ENCODE measurements at places on chromosomes 6 and 20.

DNA sequence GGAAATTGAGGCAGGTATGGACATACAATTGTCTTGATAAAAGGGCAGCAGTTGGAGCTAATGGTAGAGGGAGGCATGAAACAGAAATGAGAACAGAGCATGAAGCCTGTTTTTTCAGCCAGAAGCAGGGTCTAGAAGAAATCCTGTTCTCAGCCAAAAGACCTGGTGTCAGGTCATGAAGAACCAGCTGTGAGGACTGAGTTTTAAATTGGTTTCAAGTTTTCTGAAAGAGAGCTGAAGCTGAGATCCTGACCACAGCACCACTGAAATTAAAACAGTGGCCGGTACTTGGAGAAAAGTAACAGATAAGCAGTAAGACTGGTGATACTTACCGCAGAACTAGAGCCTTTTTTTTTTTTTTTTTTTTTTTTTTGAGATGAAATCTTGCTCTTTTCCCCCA lies 283.8 kb upstream of the BMP2 start:
- no peak for DNase-seq

DNA sequence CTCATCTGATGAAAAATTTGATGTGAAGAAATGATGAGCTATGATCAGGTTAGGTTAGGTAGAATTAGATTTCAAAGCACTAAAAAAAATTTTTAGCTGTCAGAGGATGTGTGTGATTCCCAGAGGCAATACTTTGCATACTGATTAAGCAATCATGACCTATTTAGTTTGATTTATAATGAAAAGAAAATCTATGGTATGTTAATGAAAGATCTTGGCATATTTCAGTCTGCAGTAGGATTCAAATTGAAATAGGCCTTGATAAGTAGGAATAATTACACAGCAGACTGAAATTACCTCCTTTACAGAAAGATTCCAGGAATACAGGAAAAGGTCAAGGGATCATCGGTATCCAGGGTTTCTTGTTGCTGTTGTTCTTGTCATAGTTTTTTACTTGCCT lies 69.3 kb downstream of the HDDC2 start:
- DNase-seq = no peak

GRCh38 chr6:11460001-11460668 lies 77.4 kb upstream of the TMEM170B start:
- no peak for DNase-seq

DNA sequence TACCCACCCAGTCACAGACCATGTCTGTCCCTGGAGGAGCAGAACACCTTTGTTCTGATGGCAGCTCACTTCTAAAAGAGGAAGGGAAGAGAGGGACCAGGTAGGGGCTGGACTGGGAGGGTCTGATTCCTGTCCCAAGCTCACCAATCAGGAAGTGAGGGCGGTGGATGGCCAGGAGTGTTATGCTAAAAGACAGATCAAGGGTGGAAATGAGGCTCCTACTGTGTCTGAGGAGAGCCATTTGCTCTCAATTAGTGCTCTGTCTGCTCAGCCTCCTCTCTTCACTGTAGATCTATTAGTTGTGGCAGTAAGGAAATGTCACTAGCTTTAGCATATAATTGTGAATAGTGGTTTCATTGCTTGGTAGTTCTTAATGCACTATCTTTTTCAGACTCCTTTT lies 72.5 kb downstream of the ARMC2 start:
- DNase-seq = no peak

DNA sequence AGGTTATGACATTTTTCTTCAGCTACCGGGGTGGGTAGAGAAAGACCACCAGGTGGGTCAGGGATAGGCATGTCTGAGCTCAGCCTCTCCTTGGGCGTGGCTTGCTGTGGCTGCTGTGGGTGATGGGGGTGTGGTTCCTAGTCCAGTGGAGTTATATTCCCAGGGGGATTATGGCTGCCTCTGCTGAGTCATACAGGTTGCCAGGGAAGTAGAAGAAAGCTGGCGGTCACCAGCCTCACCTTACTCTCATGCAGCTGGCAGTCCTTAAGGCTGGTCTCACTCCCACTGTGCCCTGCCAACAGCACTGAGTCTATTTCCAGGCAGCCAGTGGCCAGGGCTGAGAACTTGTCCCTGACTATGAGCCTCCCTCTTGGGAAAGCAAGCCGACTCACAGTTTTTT lies 130.0 kb downstream of the SCP2D1 start:
- DNase-seq = no peak

DNA sequence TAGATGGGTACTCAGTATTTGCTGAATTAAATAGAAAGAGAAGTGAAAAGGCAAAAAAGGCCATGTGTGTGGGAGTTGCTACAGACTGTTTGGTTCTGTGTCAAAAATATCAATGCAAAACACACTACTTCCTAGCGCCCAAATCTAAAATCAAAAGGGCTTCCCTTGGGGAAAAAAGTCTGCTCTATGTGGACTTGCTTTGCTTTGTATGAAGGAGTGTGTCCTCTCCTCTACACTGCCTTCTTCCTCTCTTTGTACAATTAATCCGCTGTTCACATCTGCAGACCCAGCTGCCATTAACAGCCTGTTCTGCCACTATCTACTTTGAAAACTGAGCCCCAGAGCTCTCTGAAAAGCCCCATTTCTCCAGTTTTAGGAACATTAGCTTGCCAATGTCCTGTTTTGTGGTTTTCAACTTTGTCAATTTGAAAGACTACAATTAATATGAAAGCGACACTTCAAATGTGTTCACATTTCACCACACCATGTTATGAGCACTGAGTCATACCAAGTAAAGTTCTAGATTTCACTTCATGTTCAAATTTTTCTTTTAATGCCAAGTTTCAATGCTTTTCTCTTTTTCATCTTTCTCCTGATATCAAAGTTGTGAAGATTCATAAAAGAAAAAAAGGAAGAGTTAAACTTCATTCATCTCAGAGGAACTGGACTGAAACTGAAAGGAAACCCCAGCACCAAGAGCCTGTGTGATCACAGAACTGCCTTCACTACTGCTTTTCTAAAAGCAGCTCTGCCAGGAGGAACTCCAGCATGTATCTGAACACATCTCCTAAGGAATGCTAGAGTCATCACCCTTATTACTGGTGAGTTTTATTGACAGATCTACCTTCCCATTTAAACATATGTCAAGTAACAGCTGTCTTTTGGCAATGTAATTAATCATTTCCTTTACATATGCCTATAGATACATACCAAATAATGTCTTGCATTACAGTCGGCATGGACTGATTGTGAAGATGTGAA lies 102.6 kb downstream of the KIF13A start:
- no peak for DNase-seq

DNA sequence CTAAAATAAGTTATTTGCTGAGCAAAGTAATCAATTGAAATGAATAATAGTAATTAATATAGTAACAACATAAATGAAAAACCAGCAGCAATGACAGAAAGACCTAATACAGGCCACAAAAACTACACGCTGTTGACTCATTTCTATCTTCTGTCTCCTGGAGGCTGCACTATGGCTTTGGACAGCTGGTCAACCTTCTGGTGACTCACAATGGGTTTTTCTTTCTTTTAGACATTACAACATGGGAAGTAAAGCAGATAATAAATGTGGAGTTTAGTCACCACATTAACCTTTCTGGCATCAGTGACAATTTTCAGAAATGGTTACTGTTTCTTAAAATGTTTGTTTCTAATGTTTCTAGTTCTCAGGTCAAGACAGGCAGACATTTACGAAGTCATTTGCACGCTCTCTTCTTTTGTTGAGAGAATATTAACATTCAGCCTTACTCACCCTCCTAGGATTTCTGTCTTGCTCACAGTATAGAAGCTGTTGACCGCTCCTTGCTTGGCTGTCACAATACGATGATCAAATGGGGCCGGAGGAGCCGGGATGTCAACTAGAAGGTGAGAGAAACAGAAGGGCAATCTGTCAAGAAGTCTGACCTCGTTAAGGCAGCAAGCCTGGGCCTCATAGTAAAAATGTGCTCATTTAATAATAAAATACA lies 62.2 kb downstream of the MYLK4 start:
- DNase-seq = no peak

DNA sequence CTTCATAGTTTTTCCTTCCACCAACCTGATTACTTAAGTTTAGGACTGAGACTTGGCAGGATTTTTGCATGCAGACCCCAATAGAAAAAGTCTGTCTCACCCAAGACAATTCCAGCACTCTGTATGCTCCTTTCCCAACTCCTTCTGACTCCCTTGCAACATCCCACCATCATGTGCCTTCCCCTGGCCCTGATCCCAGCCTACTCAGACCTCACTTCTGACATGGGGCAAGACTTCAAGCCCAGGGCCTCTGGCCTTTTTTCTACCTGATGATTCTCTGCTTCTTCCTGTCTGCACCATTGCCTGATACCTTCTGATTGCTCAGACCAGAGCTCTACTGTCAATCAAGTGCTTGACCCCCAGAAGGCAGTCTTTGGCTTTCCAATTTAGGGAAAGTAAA lies 96.6 kb downstream of the HAO1 start:
- no peak for DNase-seq

GRCh38 chr6:167699141-167699931 lies 127.4 kb upstream of the AFDN start:
- no peak for DNase-seq

GRCh38 chr6:53494076-53494475 lies 50.8 kb downstream of the GCLC start:
- DNase-seq = no peak

GRCh38 chr6:143742070-143742954 lies 64.5 kb downstream of the PHACTR2 start:
- no peak for DNase-seq

DNA sequence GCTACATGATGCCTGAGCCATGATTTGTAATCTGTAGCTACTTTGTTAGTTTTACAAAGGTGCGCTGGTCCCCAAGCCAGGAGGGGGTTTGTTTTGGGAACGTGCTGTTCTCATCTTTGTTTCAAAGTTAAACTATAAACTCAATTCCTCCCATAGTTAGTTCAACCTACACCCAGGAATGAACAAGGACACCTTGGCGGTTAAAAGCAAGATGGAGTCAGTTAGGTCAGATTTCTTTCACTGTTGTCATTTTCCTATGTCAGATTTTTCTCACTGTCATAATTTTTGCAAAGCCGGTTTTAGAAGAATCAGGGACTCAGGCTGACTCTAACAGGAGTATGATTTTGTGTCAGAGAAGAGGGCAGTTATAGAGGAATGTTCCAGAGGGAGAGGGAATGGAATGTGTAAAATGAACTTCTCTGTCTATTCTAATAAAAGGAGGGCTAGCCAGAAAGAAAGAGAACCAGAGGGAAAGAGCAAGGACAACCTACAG lies 2.3 kb upstream of the GMPR start:
- no peak for DNase-seq

DNA sequence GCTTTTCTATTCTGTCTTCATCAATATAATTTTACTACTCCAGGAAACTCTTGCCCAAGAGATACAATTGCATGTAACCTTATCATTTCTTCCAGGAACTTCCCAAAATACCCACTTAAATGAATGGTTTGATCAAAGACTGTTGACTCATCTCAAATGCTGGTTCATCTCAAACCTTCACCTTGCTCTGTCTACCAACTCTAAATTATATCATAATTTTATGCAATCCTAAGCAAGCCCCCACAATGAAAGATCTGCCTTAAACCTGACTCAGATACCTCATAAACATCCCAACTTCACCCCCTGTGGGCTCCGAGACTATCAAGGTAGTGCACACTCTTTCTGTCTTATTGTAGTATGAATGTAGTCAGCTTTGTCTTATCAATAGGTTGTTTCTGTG lies 65.5 kb upstream of the GCM1 start:
- no peak for DNase-seq

DNA sequence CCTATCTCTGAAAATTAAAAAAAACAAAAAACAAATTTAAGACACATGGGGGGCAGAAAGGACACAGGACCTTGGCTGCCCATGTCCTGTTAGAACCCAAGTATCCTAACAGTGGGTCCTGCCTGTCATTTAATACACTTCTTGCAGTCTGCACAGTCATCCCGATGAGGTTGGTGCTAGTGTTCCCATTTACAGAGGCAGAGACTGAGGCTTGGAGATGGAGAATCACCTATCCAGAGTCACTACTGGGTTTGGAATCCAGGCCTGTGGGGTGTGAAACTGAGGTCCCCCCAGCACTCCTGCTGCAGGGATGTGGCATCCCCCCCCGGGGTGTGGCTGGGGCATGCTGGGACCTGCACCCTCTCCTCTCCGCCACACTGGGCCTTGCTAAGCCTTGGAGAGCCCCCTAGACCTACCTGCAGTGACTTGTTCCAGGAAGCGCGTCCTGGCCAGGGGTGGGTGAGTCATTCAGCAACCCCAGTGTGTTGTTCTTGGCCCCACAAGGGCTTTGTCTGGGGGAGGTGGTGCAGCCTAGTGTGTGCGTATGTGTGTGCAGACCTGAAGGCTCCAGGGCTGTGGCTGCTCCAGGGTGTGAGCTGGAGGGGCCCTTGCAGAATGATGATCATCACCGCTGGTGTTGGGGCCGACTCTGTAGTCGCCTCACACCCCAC lies 49.7 kb downstream of the BCAS4 start:
- peak; percentile 91 for DNase-seq

DNA sequence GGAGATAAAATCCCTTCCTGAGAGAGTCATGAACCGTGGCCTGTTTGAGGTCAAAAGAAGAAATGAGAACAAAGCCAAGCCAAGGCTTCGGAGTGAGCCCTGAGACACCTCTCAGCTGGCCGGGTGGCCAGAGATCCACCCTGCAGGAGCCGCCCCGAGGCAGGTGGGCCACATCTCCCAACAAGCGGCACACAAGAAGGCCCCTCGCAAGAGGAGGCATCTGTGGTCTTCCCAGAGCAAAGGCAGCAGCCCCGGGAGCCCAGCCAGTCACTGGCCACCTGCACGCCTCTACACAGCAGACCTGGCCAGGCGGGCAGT lies 30.9 kb upstream of the AFDN start:
- no peak for DNase-seq

DNA sequence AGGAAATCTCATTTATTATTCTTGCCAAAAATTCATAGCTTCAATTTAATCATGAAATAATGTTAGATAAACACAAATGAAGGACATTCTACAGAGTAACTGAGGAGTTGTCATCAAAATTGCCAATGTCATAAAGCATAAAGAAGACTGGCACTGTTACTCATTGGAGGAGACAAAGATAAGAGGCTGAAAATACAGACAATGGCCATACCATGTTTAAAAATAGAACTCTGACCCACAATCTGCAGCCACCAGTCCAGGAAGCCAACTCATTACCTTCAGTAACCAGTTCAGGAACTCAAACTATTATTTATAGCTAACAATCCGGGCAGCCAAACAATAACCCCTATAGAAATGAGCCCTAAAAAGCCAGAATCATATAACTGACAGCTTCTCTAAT lies 795.6 kb downstream of the TENT5A start:
- no peak for DNase-seq

DNA sequence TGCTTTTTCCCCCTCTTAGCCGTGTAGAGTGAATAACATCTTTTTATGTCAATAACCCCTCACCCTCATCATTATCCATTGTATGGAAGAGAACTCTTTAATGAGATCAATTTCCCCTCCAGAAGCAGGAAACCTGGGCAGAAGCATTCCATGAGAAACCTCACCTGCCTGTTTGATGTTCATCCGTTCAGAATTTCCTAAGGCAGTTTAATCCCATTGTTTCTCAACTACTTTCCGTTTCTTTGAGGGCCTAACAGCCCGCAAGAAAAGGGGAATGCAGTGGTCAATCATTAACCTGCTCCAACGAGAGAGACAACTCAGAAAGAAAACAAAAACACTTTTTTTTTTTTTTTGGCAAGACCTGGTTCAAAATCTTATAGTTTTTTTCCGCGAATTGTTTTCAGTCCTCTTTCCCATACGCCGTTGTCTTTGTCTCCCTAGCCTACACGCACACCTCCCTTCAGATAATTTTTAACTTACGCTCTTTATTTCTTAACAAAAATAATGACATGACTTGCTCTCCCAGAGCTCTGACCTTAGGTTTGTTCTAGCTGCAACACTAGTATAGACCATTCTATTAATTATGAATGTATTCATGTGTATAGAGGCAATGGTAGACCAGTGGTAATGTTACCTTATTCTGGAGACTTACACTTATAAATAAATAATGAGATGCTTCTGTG lies 25.6 kb upstream of the ID4 start:
- no peak for DNase-seq
